KBM-7 (cell line): ENCODE measurements at places on chromosomes 4 and X.

DNA sequence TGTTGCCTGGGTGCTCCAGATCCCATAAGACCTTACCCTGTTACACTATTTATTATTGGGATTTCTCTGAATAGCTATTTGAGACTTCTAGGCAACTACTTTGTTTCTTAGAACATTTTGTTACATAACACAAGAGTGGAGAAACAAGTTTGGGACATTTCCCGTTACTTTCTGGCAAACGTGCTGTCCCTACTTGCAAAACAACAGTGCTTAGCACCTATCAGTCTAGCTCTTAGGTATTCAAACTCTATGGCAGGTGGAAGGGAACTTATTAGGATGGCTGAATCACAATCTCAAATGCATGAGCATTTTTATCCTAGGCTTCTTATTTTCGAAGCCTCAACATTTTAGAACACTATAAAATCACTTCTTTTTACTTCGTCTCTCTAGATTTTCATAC, 613.6 kb downstream of the DMD start:
- DNase-seq, result no peak

DNA sequence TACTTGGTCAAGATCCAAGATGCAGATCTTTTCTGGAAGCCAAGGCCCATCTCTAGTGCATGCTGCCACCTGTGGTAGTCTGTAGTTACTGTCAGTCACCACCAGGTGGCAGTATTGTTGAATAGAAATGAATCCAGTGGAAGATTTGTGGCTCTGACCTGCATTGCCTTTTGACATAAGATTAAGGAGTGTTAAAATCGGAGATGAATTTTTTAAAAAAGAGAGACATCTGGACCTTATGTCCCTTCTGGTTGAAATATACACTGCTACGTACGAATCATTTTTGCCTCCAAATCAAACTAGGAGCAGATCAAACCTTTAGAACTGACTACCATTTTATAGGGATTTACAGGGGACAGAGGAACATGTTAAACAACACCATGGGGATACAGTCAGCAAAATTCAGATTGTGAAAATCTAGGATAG, 46.9 kb upstream of the RHOH start:
- DNase-seq, result peak; percentile 89

- no peak for DNase-seq
Measured at GRCh38 chr4:68451246-68452211, 4.3 kb downstream of the TMPRSS11E start.

DNA sequence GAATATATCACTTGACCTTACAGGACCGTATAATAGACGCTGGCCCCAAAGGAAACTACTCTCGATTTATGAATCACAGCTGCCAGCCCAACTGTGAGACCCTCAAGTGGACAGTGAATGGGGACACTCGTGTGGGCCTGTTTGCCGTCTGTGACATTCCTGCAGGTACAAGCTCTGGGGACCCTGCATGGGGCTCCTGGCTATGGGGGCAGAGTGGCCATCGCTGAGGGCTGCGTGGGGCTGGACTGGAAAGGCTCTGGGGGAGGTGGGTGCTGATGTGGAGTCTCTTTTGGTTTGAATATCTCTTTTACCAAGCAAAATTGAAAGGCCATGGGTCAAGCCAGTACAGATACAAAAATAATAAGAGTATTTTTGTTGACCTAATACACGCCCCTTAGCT, 33.9 kb downstream of the NELFA start:
- DNase-seq, result no peak

- peak; percentile 42 for DNase-seq
Measured at GRCh38 chr4:15003401-15003890, 1.2 kb downstream of the CPEB2 start.
